Activated naive CD4-positive, alpha-beta T cell (primary cell): ENCODE measurements at places on chromosomes 6 and 20.

DNA sequence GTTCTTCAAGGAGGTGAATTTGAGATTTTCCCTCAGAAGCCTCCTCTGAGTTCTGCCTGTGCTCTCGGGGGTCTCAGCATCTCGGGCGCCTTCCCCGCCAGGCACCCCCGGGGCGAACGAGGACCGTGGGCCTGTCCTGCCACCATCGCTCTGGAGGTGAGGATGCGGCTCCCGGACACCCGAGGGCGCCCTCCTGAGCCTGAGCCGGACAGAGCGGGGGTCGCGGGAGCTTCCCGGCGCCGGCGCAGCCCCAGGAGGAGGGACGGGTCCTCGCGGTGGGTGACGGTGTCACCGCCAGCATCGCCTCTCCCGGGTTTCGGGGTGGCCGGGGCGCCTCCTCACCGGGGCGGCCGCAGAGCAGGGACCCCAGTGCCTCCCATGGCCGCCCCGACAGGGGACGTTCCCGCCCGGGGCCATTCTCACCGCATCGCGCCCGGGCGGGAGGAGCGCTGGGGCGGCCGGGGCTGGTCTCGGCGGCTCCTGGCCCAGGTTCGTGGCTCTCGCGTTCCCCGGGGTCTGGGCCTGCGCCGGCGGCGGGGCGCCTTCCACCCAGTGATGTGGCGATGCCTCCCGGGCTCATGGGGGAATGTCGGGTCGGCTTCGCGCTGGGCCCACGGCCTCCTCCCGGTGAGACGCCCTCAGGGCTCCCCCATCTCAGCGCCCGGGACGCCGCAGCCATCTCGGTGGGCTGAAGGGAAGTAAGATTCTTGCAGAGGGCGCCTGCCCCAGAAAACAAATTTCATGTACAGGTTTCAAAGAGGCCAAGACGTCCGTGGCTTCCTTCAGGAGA, 210.5 kb downstream of the ERMARD start:
- no peak for DNase-seq

DNA sequence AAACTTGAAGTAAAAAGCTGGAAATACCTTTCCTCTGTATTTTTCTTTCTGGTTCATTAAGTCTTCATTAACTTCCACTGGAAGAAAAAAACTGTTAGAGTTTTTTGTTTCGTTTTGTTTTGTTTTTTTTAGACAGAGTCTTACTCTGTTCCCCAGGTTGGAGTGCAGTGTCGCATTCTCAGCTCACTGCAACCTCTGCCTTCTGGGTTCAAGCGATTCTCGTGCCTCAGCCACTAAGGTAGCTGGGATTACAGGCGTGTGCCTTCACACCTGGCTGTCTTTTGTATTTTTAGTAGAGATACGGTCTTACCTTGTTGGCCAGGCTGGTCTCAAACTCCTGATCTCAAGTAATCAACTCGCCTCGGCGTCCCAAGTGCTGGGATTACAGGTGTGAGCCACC, 14.9 kb downstream of the RPF2 start:
- no peak for DNase-seq

GRCh38 chr6:82025271-82025670, 222.3 kb downstream of the IBTK start:
- DNase-seq = no peak

DNA sequence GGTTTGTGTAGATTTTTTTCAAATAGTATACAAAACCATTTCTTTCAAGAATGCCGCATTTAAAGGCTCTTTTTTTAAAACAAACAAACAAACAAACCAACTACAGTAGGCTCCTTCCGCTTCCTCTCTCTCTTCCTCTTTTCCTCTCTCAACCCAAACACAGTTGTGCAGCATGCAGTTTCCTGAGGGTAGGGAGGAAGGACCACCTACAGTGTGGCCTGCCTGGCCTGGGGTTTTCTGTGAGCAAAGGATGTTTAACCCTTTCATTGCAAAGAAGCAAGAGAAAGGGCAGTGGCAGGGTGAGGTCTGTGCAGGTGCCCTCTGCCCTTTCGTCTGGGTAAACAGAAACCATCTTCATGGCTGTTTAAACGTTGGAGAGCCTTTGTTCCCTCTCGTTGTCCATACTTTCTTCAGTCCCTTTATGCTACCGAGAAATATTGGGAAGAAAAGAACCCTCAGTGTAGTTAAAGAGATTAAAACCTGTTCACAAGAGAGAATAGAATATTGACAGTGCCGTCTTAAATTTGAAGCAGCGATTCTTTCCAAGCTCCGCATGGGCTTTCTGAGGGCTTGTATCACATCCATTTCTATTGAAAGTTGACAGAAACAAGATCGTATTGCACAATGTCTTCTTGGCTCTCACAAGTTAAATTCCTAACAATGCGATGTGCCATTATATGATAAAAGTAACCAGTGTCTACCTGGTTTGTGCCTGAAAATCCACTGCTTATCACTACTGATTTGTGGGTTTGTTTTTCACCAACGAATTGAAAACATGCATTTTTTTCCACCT, 215.5 kb upstream of the SNX9 start:
- no peak for DNase-seq

GRCh38 chr6:87807475-87807874, 105.4 kb upstream of the AKIRIN2 start:
- DNase-seq = no peak

DNA sequence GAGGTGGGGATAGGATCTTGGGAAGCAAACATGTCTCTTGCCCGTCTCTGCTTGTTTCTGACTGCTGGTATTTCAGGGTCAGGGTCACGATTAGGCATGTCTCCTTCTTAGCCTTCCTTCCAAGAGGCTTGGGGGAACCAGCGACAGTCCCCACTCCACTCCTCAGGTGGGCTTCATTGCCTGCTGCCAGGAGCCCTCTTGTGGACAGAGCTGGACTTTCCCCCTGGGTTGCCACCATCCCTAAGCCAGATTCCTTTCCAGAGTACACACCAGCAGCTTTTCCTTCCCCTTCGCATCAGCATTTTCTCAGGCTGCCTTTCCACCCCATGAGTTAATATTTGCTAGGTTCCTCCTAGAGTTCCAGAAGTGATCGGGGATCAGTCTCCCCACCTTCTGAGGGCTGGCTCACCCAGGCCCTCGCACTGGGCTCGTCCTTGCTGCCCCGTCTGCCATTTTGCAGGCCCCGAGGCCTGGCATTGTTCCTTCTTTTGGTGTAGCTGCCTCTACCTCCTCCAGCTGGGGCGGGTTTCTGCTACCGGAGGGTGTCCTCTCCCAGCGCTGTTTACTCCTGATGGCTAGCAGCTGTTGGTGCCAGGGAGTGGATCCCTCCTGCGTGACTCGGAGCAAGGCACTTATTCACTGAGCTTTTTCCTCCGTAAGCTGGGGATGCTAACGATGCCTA, 8.8 kb upstream of the C20orf144 start:
- DNase-seq = no peak
